ENCODE measurements at places on chromosomes 1 and 21.
A peak's percentile ranks its signal among the peaks of the same experiment; 100 is the strongest.

GRCh38 chr1:67555461-67556296 lies 125.5 kb upstream of the SERBP1 start:
- DNase-seq = no peak

GRCh38 chr21:25960402-25960801 lies 210.2 kb downstream of the APP start:
- no peak for DNase-seq

DNA sequence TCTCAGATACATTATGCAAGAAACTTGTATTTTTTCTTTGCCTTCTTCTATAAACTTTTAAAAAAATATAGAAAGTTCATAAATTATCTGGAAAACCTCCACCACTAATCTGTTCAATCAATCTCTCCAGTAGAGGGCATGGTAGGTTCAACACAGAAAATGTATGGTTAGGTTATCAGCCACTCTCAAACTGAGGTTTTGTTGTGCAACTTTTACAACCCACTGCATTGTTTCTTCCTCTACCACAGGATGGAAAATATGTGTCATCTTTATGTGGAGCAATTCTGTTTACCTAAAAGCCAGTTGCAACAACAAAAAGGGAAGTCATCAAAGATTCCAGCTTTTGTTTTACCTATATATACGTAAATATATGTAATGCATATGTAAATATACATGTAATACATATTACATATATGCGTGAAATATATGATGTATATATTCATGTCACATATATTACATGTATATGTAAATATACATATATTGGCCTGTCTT lies 3.0 kb upstream of the RGS2 start:
- peak; percentile 15 for DNase-seq

GRCh38 chr1:52343979-52344378 lies 22.0 kb downstream of the CC2D1B start:
- no peak for DNase-seq

- no peak for DNase-seq
Observed at GRCh38 chr1:73637264-73637663, 560.7 kb downstream of the LRRIQ3 start.

- DNase-seq = no peak
Observed at GRCh38 chr21:36005018-36005417, 55.3 kb downstream of the SETD4 start.
